ENCODE measurements at places on chromosomes 4 and X. TPM values are rescaled to one million over a fixed set of nuclear protein-coding genes. Genes with fewer than 3 reads are reported as not detected.

The NXF3 gene
- total RNA-seq = 0.08 TPM

The PAGE2B gene
- total RNA-seq = not detected

The DDX60 gene
- 5.5 TPM for total RNA-seq

The TRPC3 gene
- not detected for total RNA-seq

The COL25A1 gene
- 0.08 TPM for total RNA-seq

The MAP7D2 gene
- 0.62 TPM for total RNA-seq

The AFP gene
- not detected for total RNA-seq

All from hair follicular keratinocyte (primary cell).